ENCODE measurements at places on chromosomes 1 and 21.

- DNase-seq, result no peak
Observed at GRCh38 chr1:90591970-90592356, 125.1 kb downstream of the BARHL2 start.

GRCh38 chr1:235552146-235552716 is 48.0 kb upstream of the B3GALNT2 start:
- no peak for DNase-seq

DNA sequence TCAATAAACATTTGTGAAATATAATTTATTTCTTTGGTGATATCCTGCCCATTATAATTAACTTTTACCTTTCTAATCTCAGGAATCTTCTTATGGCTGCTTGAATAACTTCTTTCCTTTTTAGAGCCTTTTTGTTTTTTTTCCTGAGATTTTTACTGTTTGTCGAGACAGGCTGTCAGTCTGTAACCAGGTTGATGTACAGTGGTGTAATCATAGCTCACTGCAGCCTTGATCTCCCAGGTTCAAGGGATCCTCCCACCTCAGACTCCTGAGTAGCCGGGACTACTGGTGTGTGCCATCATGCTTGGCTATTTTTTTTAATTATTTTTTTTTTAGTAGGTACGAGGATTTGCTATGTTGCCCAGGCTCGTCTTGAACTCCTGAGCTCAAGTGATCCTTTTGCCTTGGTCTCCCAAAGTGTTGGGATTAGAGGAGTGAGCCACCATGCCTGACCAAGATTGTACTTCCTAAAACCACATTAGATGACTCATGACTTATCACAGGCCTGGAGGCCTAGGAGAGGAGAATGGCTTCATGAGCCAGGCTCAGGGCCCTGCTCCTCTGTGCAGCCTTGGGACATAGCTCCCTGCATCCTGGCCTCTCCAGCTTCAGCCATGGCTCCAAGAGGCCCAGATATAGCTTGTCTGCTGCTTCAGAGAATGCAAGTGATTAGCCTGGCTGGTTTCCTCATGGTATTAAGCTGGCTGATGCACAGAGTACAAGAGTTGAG is 48.6 kb downstream of the CTH start:
- DNase-seq, result peak; percentile 61

DNA sequence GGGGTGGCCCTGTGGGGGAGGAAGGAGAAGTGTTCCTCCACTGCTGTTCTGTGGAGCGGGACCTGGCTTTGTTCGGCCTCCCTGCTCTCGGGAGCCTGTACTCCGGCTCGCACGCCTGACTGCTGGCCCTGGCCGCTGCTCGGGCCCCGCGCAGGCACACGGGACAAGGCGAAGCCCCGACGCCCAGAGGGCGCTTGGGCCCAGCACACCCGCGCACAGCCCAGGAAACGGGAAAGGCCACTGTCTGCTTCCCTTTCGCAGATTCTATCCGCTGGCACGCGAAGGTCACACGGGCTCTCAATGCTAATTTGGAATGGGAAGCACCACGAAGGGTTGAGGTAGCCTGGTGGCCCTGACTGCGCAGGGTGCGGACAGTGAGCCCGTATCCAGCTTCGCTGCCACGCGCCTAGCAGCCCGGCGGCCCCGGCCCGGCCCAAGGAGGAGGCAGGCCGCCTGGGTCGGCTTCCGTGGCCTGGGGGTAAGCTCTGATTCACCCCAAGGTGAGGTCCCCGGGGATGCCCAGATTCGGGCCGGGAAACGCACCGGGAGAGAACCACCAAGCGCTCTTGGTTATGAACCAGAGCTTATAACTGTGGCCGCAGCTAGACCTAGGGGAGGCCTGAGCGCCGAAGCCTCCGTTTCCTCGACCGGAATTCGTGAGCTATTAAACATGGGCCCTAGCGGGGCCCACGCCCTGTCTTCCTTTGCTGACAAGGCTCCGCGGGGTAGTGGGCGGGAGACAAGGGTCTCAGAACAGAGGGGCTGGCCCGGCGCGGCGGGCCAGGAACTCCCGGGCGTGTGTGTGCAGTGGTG is 19.7 kb upstream of the TBX15 start:
- peak; percentile 52 for DNase-seq

GRCh38 chr1:243483071-243483771 is 227.4 kb downstream of the SDCCAG8 start:
- DNase-seq, result no peak

- no peak for DNase-seq
Observed at GRCh38 chr1:211329764-211330201, 3.1 kb downstream of the TRAF5 start.

GRCh38 chr1:40620150-40620549 is 45.3 kb downstream of the RIMS3 start:
- no peak for DNase-seq

DNA sequence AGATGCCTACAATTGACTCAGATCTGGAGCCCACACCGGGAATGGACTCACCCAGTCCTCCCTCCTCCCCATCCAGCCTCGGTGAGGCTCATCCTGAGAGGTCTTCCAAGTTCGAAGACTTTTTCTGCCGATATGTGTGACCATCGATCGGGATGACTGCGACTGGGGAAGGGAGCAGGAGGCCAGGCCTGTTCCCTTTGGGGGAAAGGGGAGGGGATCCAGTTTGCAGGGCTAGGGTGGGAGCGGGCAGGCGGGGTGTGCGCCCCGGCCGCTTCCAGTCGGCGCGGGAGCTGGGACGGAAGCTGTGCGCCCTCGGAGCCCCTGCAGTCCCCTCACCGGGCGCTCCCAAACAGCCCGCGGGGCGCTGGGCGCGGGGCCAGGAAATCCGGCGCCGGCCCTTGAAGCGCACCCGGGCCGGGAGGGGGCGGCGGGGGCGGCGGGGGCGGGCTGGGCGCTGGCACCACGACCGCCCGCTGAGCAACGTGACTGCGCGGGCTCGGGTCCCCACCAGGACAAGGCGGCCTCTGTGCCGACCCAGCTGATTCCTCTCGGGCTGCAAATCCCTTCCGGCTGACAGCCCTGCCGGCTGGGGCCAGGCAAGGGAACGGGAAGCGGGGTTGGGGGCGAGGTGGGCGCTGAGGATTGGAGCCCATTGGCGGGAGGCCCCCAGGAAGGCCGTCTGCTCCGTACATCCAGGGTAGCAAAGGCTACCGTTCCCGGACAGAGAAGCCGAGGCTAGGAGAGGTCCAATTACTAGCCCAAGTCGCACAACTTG is 103.9 kb downstream of the EBNA1BP2 start:
- DNase-seq, result no peak

GRCh38 chr1:91765880-91766443 is 120.0 kb downstream of the TGFBR3 start:
- no peak for DNase-seq

- peak; percentile 79 for DNase-seq
Observed at GRCh38 chr1:77824079-77824478, 44.6 kb downstream of the MIGA1 start.

DNA sequence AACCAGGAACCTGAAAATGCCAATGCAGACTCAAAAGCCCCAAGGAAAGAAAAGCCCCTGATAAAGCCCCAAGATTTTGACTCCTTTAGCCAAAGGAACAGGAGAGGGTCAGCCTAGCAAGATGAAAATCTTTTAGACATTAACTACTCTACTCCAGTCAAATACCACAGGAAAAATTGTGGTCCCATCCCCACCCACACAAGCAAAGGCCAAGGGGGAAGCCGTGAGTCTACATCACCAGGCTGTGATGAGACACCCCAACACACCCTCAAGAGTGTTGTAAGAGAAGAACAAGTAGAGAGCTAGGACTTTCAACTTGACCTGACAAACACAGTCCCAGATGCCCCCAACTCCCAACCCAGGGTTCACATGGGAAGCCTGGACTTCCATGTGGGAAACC is 192.8 kb upstream of the NR5A2 start:
- no peak for DNase-seq

DNA sequence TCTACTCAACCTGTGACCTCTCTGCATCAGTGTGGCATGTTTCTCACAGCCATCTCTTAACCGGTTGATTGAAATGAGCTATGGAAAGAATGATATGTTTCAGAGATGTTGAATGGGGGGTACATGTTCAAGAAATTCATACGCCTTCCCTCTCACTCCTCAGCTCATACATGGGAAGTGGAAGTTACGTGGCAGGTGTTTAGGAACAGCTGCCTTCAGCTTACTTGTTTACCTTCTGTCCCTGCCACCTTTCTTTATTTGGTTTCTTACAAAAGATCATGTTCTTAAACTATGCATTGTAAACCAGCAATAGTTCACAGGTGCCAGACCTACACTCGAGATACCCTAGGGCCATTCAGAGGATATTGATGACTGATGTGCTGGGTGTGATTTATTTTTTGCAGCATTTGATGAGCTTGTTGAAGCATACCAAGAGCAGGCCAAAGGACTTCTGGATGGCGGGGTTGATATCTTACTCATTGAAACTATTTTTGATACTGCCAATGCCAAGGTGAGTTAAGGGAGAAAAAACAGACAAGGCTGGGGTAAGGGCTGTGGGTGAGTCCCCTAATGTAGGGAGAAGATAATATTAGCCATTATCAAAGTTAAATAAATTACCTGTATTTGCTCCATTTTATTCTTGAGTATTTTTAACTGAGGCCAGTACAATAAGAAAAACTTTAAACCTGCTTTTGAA is 17.4 kb downstream of the MTR start:
- DNase-seq, result no peak

GRCh38 chr1:55539652-55540512 is 324.7 kb upstream of the USP24 start:
- no peak for DNase-seq

GRCh38 chr1:187655104-187655503 is 826.4 kb downstream of the PLA2G4A start:
- peak; percentile 7 for DNase-seq

- DNase-seq, result no peak
Observed at GRCh38 chr1:67044631-67045270, 9.2 kb downstream of the SLC35D1 start.

- peak; percentile 60 for DNase-seq
Observed at GRCh38 chr1:46301808-46302640, 1.4 kb downstream of the LRRC41 start.

GRCh38 chr1:219372916-219373615 is 199.4 kb downstream of the LYPLAL1 start:
- DNase-seq, result no peak

DNA sequence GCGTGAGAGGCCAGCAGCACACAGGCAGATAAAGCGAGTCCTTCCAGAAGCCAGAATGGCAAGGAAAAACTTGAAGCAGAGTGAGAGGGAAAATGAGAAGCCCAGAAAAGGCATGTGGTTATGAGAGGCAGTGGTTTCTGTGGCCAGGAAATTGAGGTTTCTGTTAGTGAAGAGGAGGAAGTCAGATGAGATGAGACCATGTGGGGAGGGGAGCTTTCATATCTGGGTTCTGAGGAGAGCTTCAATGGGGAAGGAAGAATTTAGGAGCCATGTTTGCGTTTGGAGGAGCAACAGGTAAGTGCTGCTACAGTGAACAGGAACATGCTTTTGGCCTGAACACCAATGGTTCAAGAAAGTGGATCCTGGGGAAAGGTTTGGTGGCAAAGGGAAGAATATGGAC is 6.1 kb upstream of the CD1A start:
- DNase-seq, result no peak

DNA sequence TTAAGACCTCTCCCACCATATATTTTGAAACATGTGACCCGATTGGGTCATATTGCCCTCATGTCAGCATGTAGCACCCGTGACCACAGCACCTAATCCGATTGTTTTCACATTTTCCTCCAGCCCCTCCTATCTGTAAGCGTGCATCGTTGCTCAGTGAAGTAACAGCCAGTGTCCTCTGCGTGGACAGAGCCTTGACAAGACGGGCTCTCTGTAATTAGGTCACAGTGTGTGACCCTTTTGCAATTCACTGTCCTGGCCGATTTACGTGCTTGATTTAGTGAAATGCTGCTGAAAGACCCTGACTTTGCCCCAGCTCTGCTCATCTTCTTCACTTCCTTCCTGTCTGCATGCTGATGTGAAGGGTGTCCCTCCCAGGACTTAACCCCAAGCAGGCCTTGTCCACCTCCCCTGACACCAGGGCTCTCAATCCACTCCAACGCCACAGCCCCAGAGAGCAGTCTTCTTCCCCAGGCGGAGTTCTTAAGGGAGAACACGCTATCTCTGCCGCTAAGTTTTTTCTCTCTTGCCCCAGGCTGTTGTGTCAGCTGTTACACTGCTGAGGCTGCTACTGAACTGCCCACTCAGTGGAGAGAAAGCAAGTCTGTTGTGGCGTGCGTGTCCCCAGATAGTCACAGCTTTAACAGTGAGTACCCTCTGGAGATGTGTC is 19.4 kb downstream of the URB2 start:
- DNase-seq, result no peak

DNA sequence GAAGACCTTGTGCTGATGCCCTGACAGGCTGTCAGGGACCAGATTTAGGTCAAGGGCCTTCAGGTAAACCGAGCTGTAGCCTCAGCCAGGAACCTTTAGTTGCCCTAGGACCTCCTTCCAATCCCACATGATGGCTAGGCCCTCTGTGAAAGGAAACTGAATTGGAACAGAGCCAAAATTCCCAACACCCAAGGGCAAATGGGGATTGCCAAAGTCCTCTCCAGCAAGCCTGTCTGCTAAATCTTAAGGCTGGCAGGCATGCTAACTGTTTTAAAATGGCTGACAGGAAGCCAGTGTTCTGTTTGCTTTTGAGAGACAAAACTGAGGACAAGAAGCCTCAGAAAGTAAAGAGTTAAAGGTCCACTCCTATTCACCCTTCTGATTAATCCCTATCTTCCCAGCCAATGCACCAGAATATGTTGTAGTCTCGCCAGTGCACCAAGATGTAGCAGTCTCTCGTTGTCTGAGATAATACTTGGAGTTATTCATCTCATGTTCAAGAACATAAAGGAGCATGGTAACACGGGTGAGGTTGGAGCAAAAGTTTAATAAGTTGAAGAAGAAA is 35.1 kb downstream of the MSTO1 start:
- DNase-seq, result no peak

- no peak for DNase-seq
Observed at GRCh38 chr1:154186177-154186576, 5.7 kb downstream of the TPM3 start.

GRCh38 chr1:208475449-208475848 is 231.3 kb upstream of the PLXNA2 start:
- peak; percentile 67 for DNase-seq

DNA sequence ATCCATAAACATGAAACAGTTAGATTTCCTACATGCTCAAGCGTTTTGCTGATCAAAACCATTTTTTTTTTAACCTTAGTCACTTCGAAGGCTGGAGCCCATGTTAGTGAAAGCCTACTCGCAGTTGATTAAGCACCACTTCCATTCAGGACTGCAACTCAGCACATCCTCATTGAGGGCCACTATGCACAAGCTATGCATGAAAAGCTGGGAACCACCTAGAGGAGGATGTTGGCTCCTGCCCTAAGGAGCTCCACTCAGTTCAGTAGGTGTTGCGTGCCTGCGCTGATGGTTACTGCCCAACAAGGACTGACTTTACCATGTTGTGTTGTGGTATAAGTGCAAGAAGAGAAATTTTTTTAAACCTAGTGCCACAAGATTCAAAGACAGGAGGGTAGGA is 181.4 kb upstream of the L1TD1 start:
- DNase-seq, result no peak

DNA sequence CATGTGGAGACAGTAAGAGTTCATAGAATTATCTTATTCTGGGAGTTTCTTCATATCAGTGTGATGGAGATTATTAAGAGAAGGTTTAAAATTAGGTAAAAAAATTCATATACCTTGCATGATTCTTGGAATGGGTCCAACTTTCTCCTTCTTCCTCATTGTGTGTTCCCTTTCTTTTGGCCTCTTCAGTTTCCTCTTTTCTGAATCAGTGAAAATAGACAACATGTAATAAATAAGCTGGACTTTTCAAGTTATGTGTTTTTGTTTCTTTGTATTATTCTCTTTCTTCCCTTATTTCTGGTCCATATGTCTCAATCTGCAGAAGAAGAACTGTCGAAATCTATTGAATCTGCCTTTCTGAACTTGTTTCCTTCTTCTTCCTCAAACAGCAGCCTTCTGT is 30.5 kb downstream of the C4BPA start:
- DNase-seq, result no peak

- peak; percentile 91 for DNase-seq
Observed at GRCh38 chr1:212470059-212470458, 37.3 kb downstream of the NENF start.
